ENCODE measurements at places on chromosomes 2 and 18.

GRCh38 chr18:77622009-77622692 lies 372.5 kb downstream of the GALR1 start:
- no peak for DNase-seq

DNA sequence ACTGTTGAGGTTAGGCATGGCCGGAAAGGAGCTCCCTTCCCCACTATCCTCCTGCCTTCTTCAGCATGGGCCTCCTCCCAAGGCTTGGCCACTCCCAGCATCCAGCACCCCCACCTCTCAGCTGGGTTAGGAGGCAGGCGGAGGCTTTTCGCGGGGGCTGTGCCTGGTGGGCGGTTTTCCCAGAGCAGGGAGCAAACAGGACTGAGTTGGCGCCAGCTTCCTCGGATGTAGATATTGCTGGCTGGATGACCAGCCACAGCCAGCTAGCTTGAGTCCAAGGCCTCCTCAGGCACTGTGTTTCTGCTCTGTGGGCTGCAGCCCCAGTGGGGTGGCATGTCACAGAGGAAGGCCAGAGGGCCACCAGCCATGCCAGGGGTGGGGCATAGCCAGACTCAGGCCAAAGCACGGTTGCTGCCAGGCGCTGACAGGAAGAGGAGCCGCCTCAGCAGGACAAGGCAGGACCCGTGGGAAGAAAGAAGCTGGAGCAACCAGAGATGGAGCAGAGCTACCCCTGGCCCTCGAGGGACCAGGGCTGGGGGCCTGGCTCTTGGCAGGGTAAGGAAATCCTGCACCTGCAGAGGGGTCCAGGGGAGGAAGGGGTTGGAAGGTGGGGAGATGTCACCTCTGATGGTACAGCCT lies at the start of gene TCF23:
TCF23 (plus strand) TSS at position 204 of the 639 bp plus-strand sequence; CDS start at position 334, 130 bp downstream.
- no peak for DNase-seq

DNA sequence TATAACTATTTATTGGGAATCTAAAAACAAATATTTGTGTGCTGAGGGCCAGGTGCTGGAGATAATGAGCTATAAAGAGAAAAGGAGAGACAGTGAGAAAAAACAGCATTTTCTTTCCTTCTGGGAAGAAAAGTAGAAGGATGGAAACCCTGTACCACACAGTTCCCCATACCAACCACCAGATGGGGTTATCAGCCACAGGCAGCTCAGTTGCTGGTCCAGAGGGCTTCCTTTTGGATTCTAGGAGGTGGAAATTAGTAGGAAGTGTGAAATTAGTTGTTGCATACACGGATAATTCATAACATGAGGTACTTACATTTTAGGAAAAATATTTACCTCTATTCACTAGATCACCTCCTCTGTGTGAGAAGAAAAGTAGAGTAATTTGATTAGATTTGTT lies 237.0 kb upstream of the FOSL2 start:
- DNase-seq: no peak

DNA sequence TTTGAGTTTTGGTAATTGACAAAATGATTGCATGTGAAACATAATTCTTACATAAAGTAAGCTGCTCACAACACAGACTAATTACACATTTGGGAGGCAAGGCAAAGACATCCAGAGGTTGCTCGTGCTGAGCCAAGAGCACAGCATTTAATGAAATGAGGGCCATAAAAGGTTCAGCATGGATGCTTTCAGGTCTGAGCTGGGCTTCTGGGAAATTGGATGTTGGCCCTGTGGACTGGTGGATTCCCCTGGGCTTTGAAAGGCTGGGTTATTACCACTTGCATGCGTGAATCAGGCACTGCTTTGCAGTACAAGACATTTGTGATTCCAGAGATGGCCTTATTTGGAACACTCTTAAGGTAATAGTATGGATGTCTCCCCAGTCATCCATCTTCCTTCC lies 533.5 kb upstream of the NRP2 start:
- no peak for DNase-seq

GRCh38 chr18:52312346-52312745 lies 27.7 kb upstream of the DCC start:
- no peak for DNase-seq

DNA sequence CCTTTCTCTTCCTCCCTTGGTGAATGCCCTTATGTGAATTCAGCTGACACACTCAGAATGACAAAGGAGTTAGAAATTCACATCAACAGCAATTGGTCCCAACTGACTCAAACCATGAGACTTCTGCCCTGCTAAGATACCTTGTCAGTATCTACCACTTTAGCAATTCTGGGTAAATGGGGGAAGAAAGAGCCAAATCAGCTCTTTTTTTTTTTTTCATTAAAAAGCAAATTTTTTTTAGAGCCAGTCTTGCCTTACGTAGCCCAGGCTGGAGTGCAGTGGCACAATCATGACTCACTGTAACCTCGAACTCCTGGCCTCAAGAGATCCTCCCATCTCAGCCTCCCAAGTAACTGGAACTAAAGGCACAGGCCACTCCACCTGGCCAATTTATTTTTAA lies 1.7 kb upstream of the PPP4R1 start:
- no peak for DNase-seq

DNA sequence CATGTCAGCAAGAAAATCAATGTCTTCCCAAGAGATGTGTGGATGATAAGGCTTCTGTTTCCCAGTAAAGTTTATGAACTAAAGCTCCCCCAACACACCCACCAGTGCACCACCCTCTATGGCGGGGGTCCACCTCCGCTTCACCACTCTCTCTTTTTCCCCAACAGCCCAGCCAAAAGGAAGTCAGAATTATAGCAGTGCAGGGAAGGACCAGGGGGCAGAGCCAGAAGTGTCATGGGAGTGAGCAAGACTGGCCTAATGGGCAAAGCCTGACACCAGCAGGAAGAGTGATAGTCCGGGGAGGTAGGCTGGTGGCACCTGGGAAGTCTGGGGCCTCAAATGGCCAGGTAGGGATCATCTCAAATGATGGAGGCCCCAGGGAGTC lies 167.7 kb downstream of the ZFP36L2 start:
- no peak for DNase-seq

DNA sequence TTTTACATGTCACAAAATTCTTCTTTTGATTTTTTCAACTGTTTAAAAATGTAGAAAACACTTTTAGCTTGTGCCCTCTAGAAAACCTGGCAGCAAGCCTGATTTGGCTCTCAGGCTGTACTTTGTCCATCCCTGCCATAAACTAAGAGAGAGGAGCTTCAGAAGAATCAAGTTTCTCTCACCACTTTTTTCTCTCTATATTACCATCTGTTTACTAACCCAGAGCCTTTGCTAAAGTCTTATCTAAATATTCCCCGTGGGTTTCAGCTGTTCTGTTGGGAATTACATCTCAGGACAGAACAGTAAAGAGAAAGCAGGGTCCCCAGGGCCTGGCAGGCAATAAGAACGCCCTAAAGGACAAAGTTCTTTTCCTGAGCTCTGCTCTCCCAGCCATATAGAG lies 409.1 kb upstream of the CRIM1 start:
- no peak for DNase-seq

DNA sequence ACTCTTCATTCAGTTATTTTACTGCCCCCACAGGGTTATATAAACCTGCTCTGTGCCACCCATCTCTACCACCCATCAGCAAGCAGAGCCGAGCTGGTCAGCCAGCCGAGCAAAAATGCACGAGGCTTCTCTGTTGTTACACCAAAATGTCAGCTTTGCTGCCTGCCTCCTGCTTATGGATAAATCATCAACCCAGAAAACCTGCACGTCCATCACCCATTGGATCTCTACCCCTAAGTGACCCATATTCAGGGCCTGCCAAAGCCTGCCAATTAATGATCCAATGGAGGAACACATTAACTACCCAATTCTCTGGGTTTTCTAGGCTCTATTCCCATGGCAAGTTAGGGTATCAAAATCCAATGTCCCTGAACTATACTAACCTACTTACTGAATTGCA lies 365.5 kb upstream of the ACVR2A start:
- DNase-seq: no peak

DNA sequence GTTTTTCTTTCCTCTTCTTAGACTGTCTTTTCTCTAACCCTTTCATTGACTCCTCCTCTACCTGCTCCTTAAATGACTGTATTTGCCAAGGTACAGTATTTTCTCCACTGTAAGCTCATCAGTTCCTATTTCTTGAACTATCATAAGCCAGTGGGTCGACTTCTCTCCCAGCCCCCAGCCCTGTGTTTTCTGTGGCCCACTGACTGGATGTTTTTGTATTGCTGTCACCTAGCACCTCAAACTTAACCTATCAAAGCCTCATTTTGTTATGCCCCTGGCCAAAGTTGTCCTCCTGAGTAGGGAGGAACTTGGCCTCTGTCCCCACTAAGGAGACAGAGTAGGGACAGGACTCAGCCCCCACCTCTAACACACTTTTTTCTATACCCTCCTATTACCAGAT lies 65.4 kb upstream of the CABLES1 start:
- no peak for DNase-seq

GRCh38 chr2:102024410-102024809 lies 32.6 kb downstream of the IL1R2 start:
- no peak for DNase-seq

DNA sequence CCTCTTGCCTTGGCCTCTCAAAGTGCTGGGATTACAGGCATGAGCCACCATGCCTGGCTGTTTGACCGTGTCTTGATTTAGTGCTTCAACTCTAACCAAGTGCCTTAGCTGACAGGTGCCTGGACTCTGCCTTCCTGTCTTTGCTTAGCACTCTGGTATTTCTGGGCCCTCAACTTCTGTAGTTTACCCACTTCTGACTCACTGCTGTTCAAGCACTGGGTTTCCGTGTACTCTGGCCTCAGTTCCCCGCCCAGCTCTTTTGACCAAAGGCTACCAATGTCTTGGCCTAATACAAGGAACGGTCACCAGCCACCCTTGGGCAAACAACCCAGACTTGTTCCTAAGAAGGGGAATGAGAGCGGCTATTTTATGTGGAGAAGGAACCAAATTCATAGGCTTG lies 35.7 kb upstream of the CABLES1 start:
- DNase-seq: no peak

DNA sequence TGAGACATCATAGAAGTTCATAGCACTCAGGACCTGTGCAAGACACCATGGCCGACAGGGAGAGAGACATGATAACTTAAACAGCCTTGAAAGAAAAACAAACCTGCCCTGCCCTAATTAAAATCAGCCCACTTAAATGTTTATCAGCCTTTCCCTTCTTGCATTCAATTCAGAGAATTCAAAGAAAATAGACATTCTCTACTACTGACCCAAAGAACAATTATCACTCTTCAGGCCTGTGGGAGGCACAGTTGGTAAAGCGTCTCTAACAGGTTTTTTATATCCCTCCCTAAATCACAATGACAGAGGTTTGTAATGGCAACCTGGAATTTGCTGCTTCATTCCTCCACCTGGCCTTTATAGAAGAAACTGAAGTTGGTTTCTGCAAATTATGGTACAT lies 1.7 kb downstream of the CDK15 start:
- DNase-seq: no peak

DNA sequence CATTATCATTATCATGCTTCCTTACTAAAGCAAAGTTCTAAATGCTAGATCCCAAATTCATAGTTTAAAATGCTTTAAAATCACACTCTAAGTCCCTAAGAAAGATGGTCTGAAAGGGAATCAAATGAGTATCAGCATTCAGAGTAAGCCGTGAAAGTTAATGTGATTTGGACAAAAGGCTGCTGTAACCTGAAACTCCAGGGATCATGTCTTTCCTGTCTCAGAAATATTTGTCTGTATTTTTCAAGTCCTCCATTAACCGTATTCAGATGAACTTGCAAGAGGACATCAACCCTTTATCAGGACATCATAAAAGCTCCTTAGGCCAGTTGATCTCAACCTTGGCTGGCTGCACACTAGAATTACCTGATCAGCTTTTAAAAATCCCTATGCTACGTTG lies 324.3 kb upstream of the PKDCC start:
- no peak for DNase-seq

DNA sequence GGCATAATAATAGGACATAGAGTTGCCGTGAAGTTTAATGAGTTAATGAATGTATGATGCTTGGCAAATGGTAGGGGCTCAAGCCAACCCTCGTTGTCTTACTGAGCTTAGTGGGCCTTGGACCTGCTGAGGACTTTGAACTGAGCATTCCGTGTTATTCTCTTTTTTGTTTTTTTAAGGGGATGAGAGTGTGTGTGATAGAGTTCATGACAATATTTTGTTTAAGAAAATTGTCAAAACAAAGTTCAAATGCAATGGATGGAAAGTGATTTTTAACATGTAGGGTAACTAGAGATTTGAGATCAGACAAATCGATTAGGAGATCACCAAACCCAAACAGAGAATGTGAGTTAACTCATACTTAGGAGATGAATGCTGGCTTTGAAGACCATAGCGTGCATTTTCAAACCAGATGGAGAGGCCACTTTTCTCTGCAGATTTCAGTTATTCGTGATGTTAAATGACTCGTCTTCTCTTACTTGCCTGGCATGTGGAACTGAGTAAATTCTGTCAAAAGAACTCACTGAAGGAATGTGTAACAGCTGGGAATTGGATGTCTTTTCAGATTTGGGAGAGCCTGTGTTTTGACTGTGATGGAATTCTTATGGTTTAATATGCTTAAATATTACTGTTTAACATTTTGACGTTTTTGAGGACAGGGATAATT lies 88.7 kb downstream of the NEDD4L start:
- DNase-seq: no peak

DNA sequence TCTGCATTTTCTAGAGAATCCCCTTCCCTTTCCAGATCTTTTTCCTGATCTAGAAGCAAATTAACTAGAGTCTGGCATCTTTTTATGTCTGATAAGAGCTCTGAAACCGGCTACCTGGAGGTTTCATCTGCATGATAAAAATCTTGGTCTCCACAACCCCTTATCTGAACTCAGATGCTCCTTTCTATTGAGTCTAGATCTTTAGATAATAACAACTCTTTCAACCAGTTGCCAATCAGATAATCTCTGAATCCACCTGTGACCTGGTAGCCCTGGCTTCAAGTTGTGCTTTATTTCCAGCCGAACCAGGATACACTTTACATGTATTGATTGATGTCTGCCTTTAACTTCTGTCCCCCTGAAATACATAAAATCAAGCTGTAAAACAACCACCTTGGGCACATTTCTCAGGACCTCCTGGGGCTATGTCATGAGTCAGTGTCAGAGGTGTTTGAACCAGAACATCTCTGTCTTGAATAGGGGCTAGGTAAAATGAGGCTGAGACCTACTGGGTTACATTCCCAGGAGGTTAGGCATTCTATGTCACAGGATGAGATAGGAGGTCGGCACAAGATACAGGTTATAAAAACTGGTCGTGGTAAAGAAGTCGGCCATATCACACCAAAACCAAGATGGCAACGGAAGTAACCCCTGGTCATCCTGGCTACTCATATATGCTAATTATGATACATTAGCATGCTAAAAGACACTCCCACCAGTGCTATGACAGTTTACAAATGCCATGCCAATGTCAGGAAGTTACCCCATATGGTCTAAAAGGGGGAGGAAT lies 20.8 kb downstream of the RALBP1 start:
- no peak for DNase-seq

DNA sequence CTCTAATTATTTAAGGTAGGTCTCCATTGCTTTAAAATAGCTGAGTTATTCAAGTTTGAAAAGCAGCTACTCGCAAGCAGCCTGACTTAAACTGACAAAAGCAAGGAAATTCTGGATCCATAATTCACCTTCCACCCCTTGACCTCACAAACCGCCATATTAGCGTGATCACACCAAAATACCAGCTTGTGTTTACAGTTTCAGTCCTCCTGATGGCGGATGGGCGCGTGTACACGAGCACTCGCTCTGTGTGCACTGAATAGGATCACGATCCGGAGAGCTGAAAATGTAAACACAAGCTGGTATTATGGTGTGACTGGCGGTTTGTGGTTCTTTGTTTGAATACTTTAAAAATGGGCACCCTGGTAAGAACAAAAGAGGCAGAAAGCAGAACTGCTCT lies 42.4 kb upstream of the PSMD14 start:
- DNase-seq: no peak
